ENCODE measurements at places on chromosomes 13 and 19.

GRCh38 chr13:65921933-65922332, 1308.2 kb downstream of the PCDH9 start:
- DNase-seq: no peak

DNA sequence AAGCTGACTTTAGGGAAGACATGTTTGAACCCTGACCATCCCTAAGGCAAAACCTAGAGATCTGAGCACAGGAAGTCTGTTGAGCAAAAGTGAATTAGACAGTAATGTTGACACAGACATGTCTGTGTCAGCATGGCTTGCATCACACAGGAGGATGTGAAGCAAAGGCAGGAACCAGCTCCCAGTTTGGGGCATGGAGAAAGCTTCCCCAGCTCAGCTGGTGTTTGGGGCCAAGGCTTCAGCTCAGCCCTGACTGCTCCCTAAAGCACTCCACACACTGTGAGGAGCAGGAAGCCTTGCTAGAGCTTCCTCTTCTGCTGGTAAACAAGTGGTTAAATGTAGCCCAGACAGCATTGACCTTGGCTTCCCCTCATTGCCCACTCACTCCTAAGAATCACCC, 153.8 kb upstream of the UBL3 start:
- no peak for DNase-seq

DNA sequence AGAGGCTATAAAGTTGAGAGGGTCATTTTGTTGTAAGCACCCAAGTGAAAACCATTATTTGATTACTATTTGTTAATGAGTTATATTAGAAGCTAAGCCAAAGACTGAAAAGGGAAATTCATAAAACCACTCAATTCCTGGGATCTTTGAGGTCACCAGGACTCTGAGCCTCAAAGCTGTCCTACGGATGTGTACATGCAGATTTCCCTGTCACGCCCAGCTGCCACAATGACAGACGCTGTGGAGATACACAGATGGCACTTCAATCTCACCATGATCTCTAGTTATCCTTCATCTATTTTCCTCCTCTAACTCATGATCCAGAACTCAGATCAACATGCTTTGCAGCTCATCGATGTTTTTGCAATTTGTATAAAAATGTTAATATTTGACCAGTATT, 403.5 kb upstream of the MIR17HG start:
- no peak for DNase-seq

- no peak for DNase-seq
These were observed 23.1 kb upstream of the CXCL17 start for GRCh38 chr19:42465827-42466280.

GRCh38 chr19:2494447-2495129, 18.7 kb downstream of the GADD45B start:
- DNase-seq: peak; percentile 53

All from GM04503 (cell line).